Activated CD4-positive, alpha-beta T cell treated with anti-CD3 and anti-CD28 coated beads, Interleukin-10, Interleukin-2, amounts not matched to agents 100 ng/mL and 50 ng/mL, durations not matched to agents 16 hours and 8 hours (primary cell): ENCODE measurements at places on chromosomes 6 and 20.

- no peak for DNase-seq
Measured at GRCh38 chr6:28769626-28770402, 154.0 kb downstream of the TRIM27 start.

DNA sequence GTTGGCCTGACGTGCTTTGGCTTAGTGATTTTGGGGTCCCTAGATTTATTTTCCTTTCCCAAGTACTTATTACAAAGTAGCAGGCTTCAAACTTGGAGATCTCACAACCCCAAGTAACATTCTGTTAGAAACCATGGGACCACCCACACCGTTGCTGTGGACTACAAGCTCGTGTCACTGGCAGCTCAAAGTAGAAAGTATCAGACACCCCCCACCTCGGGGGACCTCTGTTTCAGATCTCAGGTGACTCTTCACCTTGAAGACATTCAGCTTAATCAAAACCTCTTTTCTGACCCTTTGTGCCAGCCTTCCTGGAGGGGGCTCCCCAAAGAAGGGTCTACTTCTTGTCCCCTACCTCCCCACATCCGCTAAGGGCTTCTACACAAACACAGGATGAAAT is 15.7 kb upstream of the MYT1 start:
- DNase-seq, result no peak

DNA sequence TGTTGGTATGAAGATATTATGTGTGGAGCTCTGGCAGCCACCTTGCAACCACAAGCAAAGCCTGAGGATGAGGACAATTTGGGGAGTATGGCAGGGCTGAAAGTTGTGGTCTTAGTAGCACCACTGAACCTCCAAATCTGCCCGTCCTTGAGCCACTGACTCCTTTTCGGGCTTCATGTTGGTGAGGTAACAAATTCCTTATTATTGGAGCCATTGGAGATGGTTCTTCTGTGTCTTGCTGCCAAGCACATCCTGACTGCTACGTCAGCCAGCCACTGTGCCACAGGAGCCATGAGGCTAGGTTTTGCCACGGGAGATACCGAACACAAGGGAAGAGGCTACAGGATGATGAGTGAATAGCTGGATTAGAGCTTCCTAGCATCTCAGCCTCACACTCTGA is 201.6 kb downstream of the BMP7 start:
- DNase-seq, result no peak

DNA sequence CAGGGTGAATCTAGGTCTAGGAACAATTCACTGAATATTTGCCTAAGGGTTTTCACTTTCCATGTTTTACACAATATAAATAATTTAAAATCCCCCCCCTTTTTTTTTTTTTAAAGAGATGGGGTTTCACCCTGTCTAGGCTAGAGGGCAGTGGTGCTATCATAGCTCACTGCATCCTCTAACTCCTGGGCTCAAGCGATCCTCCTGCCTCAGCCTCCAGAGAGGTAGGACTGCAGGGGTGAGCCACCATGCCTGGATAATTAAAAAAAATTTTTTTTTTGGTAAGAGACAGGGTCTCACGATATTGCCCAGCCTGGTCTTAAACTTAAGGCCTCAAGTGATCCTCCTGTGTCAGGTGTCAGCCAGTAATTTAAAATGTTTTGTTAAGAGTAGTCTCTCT is 17.8 kb downstream of the QKI start:
- DNase-seq, result no peak

DNA sequence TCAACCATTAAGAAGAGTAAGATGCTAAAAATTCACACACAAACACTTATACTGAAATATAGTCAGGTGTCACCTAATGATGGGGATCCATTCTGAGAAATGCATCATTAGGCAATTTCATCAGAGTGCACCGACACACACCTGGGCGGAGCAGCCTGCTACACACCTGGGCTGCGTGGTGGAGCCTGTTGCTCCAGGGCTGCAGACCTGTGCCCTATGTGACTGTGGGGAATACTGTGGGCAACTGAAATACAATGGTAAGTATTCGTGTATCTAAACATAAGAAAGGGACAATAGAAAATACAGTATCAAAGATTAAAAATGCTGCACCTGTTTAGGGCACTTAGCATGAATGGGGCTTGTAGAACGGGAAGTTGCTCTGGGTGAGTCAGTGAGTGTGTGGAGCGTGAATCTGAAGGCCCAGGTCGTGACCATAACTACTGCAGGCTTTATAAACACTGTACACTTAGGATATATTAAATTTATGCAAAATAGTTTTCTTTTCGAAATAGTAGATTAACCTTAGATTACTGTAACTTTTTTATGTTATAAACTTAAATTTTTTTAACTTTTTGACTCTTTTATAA is 124.4 kb upstream of the AFDN start:
- DNase-seq, result no peak

GRCh38 chr20:1320902-1321653 is 7.9 kb downstream of the SDCBP2 start:
- DNase-seq, result no peak

GRCh38 chr6:169890901-169891300 is 139.5 kb downstream of the ERMARD start:
- DNase-seq, result no peak

DNA sequence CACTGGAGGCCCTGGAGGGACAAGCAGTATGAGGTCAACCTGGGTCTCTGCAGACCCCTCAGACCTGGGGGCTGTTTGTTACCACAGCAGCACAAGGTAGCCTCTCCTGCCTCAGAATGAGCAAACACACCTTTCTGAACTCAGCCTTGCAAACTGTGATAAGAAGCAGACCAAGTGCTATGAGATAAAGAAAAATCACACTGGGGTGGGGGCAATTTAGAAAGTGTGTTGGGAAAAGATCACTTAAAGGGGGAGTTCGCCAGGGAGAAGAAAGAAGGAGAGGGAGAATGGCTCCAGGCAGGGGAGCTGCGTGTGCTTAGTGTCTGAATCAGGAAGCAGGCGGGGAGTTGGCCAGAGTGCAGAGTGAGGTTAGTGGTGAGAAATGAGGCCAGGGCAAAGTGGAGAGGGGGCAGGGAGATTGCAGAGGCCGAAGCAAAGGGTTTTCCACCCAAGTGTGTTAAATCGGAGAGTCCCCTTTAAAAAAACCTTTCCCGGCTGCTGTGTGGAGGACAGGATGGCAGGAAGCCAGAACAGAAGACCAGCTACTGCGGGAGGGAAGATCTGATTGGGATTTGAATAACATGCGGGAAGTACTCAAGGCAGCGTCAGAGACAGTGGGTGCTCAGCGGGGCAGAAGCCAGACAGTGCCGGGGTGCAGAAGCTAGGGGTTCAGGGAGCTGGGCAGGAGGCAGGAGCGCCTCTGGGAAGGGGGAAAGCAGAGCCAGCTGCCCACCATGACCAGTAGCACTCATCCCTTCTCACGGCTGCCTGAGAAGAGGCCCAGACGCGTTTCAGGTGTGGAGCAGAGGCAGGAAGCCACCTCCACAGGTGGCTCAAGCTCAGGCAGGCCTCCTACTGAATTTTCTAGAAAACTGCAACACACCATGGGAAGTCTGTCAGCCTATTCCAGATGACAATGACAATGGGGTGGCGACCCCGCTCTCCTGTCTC is 9.0 kb downstream of the ADA start:
- DNase-seq, result peak; percentile 51

DNA sequence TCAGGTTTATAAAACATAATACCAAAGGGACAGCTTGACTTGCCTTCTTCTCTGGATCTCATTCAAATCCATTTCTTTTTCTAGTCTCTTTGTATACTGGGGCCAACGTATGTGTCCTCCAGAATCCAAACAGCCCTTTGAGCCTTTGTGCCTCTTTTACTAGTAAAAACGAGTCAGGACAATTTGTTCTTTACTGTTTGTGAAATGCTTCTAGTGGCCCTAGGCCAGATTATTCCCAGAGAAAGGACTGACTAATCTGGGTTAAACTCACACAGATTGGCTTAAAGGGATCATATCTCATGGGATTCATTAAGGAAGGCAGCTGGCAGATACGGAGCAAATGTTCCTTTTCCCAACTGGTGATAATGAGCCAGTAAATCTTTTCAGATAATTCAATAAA is 32.1 kb upstream of the MANEA start:
- no peak for DNase-seq

GRCh38 chr20:17835934-17836300 is 132.7 kb downstream of the SNX5 start:
- DNase-seq, result no peak

DNA sequence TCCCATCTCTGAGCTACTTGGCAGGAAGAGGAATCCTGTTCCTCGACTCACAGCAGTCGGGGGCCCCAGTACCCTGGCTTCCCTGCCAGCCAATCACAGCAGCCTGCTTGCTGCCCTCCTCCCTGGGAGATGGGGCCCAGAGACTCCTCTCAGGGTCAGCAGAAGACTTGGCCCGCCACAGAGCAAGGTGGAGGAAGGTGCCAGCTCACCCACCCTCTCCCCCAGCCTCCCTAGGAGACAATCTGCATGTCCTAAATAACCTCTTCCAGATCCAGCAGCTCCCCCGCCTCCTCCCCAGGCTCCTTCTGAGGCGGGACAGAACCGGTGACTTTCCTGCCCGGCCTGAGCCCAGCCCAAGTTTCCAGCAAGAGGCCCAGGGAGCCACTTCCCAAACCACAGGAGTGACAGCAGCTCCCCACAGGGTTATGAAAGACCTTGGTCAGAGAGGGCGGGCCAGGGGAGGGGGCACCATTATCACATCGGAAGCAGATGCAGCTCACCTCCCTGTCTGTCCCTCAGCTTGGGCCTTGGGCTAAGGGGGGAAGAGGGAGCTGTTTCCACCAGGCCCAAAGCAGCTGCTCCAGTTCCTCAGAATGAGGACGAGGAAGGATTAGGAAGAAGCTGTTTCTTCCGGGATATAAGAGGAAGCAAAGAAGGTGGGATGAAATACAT is 2.3 kb downstream of the CCND3 start:
- DNase-seq, result peak; percentile 75

- peak; percentile 16 for DNase-seq
Measured at GRCh38 chr6:165662041-165662748, 846 bp downstream of the PDE10A start.

- DNase-seq, result no peak
Measured at GRCh38 chr6:132268209-132268608, 133.1 kb downstream of the MOXD1 start.

DNA sequence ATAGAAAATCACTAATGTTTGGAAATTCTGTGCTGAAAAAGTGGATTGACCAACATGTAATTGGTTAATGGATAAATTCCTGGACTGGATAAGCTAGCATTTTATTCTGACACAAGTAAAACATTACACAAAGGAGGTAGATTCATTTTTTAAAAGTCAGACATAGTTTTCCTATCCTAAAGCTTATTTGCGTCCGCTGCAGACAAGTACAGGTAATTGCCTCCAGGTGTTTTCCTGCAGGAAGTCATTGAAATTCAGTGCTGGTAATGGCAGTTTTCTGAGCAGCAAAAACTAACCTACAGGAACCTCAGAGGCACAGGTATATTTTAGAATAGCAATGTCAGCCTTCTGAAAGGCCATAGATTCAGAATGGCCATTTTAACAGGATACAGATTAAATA is 20.0 kb upstream of the HIVEP1 start:
- no peak for DNase-seq

GRCh38 chr6:99613705-99614429 is 7.2 kb downstream of the PRDM13 start:
- DNase-seq, result no peak

DNA sequence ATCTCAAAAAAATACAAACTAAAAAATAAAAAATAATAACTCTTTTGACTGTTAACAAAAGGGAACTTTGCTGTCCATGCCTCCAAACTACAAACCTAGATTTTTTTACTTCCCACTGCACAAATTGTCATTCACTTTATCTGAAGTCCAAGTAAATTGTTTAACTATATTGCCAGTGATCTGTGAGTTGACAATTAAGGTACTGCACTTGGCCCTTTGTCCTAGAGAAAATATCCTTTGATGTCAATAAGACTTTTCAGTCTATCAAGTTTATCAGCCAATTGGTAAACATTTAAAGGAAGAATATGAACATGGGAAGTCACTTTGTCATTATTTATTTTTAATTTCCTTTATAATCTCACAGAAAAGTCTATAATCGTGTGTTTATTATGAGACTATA is 19.3 kb upstream of the EPB41L2 start:
- no peak for DNase-seq
